ENCODE measurements at places on chromosomes 6 and 20. TPM values are rescaled to one million over a fixed set of nuclear protein-coding genes. Genes with fewer than 3 reads are reported as not detected.

Gene LCA5
- 10.8 TPM for total RNA-seq

Gene SASH1
- 21.0 TPM for total RNA-seq

Gene MCHR2
- not detected for total RNA-seq

Gene C6orf47
- total RNA-seq: 13.9 TPM

Gene C20orf202
- total RNA-seq: 0.28 TPM

Gene HLA-DQB2
- total RNA-seq: 0.57 TPM

Gene CYP21A2
- 8.9 TPM for total RNA-seq

Gene ERVFRD-1
- not detected for total RNA-seq

Gene SNRNP48
- total RNA-seq: 14.8 TPM

Gene TDRD6
- total RNA-seq: 0.24 TPM

DNA sequence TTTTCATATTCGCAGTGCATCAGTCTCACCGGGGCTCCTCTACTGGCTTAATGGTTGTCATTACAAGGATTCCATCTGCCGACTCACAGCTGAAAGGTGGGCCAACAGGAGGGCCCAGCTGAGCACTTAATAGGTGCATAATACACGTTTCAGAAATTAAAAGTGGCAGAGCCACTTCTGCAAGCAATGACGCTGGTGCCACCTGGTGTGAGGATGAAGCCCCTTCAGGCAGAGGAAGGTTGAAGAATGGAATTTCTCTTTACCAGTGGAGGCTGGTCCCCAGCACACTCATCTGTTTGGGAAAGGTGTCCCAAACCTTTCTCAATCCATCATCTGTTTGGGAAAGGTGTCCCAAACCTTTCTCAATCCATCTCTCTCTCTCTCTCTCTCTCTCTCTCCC, 8.2 kb upstream of the STMND1 start:
- no peak for DNase-seq

- no peak for DNase-seq
These were observed 6.2 kb upstream of the LMBRD1 start for GRCh38 chr6:69802995-69803394.

DNA sequence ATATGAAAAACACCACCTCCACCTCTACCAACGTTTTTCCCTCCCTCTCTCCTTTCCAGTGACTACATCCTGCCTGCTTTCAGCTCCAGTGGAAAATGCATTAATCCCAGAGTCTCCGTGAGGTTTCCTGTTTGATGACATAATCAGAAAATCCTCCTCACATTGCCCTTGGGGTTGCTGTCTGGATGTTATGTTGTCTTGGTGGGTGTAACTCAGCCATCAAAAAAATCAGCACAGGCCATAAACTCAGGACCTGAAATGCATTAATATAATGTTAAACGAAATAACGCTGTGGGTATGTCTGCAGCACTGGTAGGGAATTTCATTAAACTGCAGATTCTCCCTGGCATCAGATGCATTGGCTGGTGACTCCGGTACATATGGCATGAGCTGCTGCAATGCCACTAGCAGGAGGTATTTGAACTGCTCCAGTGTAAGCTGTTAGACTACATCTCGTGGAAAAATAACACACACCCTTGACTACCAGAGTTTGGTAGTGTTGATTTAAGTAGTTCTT, 297.8 kb downstream of the PRL start:
- no peak for DNase-seq

- peak; percentile 94 for DNase-seq
These were observed 3.9 kb upstream of the SOX4 start for GRCh38 chr6:21589352-21590345.

DNA sequence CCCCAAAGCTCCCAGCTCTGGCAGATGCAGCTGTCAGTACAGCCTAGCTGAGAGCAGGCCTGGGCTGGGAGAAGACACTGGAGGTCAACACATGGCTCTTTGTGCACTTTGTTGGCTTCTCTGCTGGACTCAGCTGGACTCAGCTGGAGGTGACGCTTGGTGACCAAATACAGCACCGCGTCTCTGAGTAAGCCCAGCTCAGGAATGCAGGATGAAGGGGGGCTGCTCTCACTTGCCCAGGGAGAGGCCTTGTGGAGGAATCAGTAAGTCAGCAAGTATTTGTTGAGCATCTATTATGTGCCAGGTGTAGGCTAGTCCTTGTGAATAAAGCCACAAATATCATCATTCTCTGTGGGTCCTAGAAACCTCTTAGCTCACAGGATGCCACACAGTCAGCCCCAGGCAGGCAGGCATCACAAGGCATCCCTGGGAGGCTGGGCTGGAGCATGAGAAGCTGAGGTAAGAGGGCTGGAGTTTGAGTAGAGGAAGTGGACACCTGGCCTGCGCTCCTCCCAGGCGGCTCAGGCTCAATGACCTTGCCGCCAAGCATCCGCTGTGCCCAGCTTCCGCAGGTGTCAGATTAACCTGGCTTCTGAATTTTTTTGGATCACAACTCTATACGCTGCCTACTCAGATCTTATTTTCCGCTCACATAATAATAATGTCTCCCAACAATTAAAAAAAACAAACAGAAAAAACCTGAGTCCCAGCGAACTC, 95.4 kb downstream of the TMEM170B start:
- no peak for DNase-seq

DNA sequence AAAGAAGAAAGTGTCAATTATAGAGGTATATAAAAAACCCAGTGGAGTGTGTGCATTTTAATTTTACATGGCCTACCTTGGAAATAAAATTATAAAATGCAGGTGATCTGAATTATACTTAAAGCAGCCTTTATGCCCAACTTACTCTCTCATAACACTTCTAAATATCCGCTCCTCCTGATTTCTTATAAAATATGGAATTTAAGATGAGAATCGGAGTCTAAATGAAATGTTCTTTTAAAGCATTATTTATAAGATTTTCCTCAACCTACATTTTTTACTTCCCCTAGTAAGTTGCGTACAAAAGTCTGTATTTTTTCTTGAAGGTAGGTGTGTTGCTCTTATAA, 3.5 kb downstream of the CITED2 start:
- no peak for DNase-seq

- no peak for DNase-seq
These were observed 12.1 kb upstream of the ADGRG6 start for GRCh38 chr6:142289687-142290086.

DNA sequence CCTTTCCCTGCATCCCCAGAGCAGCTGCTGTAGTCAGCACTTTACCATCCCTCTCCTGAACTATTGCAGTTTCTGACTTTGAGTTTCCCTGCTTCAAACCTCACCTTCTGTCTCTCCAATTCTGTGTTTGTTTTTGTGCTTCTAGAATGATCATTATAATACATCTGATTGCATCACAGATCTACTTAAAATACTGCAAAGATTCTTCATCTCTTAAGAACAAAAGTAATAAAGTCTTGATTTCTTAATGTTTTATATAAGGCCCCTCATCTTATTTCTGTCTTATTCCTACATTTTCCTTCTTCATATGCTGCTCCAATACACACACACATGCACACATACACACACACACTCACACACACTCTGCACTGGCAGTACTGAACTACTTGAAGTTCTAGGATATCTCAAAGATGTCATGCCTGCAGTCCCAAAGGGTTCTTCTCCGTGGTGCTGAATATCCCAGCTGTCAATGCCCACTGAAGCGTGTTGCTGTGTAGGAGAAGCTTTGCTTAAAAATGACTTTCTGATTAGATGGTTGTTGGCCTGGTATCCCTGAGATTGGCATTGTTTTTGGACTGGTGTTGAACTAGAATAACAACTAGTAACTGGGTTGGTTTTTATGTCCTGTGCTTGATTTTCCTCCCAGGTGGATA, 97.2 kb downstream of the MAP3K4 start:
- no peak for DNase-seq

DNA sequence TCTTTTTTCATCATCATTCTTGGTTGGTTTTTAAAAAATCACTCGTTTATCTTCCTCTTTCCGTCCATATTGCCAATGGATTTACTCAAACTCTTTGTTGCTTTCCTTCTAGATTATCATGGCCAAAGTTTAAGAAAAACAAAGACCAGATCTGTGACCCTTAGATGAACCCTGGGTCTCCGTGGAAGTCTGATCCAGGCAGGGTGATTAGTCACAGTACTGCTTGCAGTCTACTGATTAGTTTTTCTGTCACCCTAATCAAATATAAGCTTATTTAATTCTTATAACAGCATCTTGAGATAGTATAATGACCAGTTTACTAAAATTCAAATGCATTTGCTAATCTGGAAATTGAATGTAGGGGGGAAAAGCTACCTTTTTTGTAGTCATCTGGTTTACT, 6.0 kb upstream of the SMIM28 start:
- no peak for DNase-seq

DNA sequence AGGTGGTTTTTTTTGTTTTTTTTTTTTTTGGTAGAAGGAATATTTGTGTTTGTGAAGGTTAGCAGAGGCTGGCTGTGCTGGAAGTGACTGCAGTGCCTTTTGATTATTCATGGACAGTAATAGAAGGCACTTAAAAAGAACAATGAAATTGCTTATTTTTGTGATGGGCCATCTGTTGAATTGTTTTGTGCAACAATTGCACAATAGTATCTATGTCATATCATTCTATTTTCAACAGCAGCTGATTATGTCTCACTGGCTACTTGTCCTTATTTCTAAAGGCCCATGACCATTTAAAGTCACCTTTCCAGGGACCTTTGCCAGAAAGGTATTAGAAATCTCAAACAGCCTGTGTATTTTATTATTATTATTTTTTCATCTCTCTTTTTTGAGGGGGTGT, 70.6 kb downstream of the AFG1L start:
- DNase-seq: no peak

DNA sequence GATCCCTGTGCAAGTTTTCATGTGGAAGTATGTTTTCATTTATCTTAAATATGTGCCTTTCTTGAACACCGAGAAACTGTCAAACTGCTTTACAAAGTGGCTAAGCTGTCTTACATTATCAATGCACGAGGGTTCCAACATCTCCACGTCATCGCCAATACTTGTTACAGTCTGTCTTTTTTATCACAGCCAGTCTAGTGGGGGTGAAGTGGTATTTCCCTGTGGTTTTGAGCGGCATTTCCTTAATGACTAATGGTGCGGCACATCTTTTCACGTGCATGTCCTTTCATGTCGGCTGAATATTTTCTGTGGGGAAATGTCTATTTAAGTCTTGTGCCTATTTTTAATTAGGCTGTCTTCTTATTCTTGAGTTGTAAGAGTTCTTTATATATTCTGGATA, 280.4 kb downstream of the FOXC1 start:
- DNase-seq: no peak

GRCh38 chr6:106360989-106361430, 493 bp downstream of the CRYBG1 start:
- DNase-seq: no peak

- DNase-seq: no peak
These were observed 152.2 kb downstream of the OPN5 start for GRCh38 chr6:47934023-47934422.

- DNase-seq: no peak
These were observed 147.2 kb downstream of the RPS12 start for GRCh38 chr6:132961610-132962009.

- no peak for DNase-seq
These were observed 25.1 kb downstream of the MMP24 start for GRCh38 chr20:35251613-35251940.

GRCh38 chr6:87155842-87156815, 764 bp downstream of the ZNF292 start:
- peak; percentile 60 for DNase-seq

- no peak for DNase-seq
These were observed 49.3 kb downstream of the SLC35F1 start for GRCh38 chr6:117956386-117956785.

- no peak for DNase-seq
These were observed 166.6 kb upstream of the MARCKS start for GRCh38 chr6:113690281-113691259.
